ENCODE measurements at places on chromosomes 3 and 15.

DNA sequence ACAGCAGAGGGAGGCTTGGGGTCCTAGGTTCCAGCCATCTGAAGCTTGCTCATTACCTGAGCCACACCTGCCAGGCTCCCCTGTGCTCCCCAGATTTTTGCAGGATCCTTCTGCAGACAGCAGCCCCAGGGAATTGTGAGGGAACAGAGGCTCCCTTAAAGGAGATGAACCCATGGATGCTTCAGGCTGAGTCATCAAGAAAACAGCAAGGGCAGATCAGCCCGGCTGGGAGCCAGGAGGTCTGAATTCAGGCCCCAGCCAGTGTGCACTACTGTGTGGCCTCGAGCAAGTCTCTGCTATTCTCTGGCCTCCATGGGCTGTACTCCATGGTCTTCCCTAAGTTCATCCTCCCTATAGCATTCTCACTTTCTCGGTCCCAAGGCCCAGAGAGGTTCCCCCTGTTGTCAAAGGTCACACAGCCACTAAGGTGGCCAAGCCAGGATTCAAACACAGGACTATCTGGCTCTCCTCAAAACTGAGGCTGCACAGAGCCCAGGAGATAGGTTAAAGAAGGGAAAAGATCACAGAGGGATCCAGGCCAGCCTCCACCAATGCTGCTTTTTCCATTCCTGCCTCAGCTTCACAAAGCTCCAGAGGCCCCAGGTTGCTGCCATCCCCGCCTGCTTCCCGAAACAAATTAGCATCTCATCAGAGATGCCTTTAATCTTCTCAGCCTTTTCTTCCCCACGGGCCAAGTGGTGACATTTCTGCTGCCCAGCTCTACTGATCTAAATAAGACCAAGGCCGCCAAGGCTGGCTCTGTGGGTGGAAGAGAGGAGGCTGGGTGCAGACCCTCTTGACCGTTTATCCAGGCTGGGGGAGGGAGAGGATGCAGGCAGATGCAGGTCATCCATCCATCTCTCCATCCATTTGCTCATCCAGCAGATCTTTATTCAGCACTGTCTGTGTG lies 21.2 kb upstream of the GRIP2 start:
- peak; percentile 37 for DNase-seq

GRCh38 chr3:168612671-168613070 lies 516.9 kb upstream of the GOLIM4 start:
- no peak for DNase-seq

GRCh38 chr3:126170073-126170777 lies 10.2 kb downstream of the ALDH1L1 start:
- no peak for DNase-seq

DNA sequence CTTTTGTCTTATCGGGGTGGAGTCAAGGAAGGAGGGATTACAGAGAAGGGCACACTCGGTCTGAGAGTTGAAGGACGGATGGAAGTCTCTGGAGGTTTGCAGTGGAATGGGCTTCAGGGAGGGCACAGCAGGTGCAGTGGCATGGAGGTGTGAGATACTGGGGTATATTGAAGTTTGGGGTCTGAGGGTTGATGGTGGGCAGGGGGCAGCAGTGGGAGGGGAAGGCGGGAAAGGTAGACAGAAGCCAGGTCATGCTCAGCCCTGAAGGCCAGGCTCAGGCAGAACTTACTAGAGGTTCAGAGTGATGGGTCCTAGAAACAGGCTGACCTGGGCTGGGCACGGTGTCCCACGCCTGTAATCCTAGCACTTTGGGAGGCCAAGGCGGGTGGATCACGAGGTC lies 52.7 kb downstream of the HRH1 start:
- DNase-seq = no peak

GRCh38 chr3:191699546-191699945 lies 238.6 kb downstream of the PYDC2 start:
- DNase-seq = no peak

DNA sequence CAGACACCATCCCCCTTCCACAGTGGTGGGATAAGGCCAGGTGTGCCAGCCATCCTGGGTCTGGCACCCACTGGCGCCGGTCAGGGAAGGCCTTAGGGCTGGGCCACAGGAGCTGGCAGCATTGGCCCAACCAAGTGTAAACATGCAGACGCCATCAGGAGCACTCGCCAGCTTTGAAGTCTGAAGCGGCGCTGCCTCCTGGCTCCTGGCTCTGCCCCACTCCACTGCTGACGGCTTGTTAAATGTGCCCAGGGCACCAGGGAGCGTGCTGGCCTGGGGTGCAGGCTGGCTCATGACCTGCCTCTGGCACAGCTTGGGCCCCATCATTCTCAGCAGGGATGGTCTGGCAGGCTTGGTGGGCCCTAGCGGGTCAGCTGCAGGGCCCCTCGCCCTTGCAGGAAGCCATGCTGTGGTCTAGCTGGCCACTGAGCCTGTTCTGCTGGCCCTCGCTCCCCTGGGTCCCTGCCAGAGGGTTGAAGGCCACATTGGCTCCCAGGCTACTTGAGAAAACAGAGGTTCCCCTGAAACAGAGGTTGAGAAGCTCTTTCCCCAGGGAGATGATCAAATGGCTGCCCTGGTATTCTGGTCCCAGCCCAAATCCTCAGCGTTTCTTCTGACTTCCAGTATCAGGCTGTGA lies 116.6 kb downstream of the DNAJB8 start:
- no peak for DNase-seq

DNA sequence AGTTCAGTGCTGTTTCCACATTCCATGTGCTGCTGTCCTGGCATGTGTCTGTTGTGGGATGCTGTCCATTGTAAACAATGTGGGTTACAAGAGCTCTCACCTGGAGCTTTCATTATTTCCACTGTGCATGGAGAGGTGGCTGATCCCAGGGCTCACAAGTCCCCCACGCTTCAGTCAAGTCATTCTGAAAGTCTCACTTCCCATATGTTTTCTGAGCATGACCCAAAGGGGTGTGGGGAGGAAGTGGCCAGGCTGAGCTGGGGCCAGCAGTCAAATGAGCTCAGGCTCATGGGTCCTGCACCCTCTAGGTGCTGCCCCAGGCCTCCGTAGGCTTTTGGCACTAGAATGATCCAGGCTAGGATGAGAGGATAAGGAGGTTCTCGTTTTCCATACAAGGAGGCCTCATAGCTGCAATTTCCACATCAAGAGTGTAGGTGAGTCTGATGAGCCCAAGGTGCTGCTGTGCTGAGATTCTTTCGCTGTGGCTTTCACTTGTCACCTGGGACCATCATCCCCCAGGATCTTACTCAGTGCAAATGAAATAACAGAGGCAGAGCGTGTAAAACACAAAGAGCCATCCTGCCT lies 22.0 kb downstream of the STARD5 start:
- no peak for DNase-seq

- no peak for DNase-seq
Observed at GRCh38 chr15:61749169-61749568, 311.1 kb downstream of the VPS13C start.

- no peak for DNase-seq
Observed at GRCh38 chr15:32723171-32723948, 5.6 kb downstream of the GREM1 start.

DNA sequence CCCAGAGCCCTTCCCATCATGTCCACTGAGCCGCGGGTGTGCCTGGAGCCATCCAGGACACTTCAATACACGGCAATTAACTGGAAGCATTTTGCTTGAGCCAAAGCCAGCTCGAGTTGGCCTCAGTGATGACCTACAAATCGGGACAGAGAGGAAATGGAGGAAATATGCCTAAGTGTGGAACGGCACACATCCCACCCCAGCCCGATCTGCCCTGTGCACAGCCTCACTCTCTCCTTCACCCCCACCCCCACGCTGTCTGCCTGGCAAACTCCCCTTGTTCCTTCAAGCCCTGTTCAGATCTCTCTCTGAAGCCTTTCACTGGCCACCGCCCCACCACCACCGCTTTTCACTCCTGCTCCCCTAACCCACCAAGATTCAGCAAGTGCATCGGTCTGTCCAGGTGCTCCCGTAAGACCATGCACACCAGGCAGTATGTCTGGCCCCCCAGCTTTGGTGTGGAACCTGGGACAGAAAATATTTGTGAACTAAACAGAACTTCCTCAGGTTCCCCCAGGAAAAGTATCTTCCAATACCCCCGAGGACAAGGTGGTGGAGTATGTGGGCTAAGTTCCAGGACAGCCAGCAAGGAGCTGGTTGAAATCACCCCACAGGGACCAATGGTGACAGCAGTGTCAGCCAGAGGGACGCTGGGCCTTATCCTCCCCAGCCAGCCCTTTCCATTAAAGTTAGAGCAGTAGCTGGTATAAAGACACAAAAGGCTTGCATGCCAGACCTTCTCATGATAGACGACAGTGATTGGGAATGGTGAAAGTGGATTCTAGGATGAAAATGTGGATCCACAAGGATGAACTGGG lies 83.7 kb downstream of the VGLL4 start:
- no peak for DNase-seq

GRCh38 chr15:53811530-53811929 lies 52.1 kb upstream of the WDR72 start:
- DNase-seq = peak; percentile 0

GRCh38 chr3:123334056-123334455 lies 114.8 kb downstream of the ADCY5 start:
- DNase-seq = no peak

- DNase-seq = no peak
Observed at GRCh38 chr15:89391685-89392257, 57.1 kb upstream of the POLG start.

DNA sequence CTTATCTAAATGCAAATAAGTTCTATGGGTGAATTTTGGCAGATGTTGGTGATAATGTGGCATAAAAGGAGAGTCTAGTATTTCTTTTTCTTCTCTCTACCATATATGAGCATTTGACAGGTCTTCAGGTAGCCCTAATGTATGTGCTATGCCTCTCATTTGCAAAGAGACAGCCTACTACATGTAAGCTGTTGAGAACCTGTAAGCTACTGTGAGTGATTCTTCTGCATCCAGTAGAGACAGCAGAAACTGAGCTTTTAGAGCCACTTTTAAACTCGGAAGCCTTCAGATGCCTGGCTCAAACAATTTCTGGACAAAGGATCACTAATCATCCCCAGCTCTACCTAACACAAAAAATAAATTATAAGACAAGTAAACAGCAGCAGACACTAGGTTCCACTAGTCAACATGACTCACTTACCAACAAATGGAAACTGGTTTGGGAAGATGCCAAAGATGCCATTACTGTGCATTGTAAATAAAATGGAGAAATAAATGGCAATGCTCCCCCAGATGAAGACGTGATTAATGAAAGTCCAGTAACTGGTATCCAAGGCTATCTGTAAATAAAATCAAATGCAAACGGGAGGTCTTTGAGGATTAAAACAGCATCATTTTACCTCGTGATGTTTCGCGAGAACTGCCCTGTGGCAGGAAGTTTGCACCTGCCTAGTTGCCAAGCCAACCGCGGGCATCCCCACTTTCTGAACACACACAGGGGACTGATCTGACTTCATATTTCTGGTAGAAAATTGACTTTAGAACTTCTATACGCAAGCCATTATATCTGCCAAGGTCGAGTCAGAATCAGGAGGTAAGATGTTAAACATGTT lies 245.3 kb downstream of the DTWD1 start:
- no peak for DNase-seq

GRCh38 chr3:175267121-175267531 lies 408.0 kb downstream of the NAALADL2 start:
- peak; percentile 52 for DNase-seq

GRCh38 chr3:123749711-123750110 lies 134.4 kb downstream of the MYLK start:
- DNase-seq = peak; percentile 95

GRCh38 chr3:142095841-142096240 lies 53.5 kb downstream of the TFDP2 start:
- no peak for DNase-seq

DNA sequence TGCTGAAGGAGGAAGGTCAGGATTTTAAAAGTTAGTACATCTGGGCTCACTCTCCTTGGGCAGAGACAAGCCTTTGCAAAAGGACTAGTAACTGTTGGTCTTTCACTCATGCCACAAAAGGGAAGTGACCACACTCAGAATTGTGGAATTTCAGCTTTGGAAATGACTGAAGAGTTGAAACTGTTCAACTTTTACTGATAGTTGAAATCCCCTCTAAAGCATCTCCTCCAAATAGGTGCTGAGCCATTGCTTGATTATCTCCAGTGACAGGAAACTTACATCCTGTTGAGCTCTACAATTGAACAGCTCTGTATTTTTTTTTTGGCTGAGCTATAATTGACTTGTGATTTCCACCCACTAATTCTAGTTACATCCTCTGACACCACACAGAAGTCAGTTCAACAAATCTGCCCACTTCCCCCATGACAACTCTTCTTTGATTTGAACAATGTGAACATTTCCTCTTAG lies 254.8 kb upstream of the TPRG1 start:
- peak; percentile 32 for DNase-seq

- DNase-seq = no peak
Observed at GRCh38 chr15:89512631-89513030, 16.2 kb upstream of the RHCG start.

Measured in fibroblast of the aortic adventitia (primary cell).